Activated CD4-positive, alpha-beta T cell treated with anti-CD3 and anti-CD28 coated beads, Interleukin-2, amount 50 U/mL, for 16 hours (primary cell): ENCODE measurements at places on chromosomes 5 and 9.
A peak's percentile ranks its signal among the peaks of the same experiment; 100 is the strongest.

DNA sequence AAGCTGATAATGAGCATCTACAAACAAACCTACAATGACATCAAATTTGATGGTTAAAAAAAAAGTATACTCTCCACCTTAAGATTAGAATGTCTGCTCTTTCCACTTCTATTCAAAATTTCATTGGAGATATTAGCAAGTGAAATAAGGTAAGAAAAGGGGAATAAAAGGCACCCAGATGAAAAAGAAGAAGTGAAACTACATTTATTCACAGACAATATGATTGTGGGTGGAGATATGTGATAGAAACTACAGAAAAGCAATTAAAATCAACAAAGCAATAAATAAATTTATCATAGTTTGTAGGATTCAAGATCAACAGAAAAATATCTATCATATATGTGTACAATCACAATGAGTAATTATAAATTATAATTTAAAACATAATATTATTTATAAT is 395.1 kb upstream of the CCNH start:
- no peak for DNase-seq

DNA sequence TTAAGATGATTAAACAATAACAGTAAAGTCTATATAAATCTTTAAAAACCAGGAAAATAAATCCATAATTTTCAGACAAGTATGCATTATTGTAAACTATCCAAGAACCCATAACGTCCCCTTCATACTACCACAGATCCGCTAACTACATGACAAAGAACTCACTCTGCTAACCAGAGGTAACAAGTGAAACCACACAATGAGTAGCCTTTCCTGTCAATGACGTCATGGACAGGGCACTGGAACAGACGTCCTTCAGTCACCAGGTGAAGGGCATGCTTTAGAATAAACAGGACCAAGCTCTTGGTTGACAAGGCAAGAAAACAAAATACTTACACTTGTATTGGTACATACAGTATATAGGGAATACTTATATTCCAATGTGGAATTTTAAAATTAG is 45.2 kb downstream of the RNF130 start:
- peak; percentile 27 for DNase-seq

DNA sequence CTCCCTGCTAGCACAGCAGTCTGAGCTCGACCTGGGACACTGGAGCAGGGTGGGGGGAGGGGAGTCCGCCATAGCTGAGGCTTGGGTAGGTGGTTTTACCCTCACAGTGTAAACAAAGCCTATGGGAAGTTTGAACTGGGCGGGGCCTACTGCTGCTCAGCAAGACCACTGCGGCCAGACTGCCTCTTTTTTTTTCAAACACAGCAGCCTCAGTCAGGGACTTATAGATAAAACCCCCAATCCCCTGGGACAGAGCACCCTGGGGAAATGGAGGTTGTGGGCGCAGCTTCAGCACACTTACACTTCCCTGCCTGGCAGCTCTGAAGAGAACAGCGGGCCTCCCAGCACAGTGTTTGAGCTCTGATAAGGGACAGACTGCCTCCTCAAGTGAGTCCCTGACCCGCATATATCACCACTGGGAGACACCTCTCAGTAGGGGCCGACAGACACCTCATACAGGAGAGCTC is 151.1 kb upstream of the APC start:
- DNase-seq = no peak

DNA sequence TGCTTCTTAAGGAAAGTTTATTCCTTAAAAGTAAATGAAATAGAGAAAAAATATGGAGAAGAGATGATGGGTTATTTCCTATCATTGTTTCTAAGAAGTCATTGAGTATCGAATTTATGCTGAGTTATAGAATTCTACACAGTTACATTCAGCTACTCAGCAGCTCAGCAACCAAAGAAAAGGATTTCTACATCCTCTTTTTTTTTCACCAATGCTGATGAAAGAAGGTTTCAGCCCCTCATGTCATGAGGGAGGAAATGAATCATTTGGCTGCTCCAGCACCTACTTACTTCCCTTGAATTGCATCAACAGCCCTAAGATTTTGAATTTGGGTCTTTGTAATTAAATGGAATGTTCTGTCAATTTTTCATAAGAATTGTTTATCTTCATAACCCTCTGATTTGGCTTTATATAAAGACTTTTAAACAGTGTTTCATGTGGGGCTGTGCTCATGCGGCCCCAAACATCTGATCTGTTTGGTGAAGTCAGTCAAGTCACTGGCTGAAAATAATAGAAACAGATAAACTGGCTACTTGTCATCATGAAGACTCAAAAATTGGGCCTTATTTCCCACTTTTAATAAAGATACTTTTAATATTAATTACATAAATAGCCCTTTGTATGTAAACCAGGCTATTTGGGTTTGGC is 18.5 kb upstream of the SNX2 start:
- DNase-seq = peak; percentile 67

DNA sequence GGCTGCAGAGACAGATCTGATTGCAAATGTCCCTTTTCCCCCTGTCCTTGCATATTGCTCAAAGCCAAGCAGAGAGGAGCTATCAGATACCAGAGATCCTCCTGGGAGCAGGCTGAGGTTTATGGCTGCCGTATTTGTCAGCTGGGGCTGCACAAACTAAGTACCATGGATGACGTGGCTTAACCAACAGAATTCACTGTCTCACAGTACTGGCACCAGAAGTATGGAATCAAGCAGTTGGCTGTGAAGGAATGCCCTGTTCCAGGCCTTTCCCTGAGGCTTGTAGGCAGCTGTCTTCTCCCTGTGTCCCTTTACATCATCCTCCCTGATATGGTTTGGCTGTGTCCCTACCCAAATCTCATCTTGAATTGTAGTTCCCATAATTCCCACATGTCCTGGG is 2.6 kb downstream of the CFAP90 start:
- DNase-seq = no peak

GRCh38 chr5:179232091-179232735 is 113.0 kb downstream of the ADAMTS2 start:
- DNase-seq = no peak

- DNase-seq = no peak
These were observed 284.2 kb downstream of the MAST4 start for GRCh38 chr5:66880401-66880800.

DNA sequence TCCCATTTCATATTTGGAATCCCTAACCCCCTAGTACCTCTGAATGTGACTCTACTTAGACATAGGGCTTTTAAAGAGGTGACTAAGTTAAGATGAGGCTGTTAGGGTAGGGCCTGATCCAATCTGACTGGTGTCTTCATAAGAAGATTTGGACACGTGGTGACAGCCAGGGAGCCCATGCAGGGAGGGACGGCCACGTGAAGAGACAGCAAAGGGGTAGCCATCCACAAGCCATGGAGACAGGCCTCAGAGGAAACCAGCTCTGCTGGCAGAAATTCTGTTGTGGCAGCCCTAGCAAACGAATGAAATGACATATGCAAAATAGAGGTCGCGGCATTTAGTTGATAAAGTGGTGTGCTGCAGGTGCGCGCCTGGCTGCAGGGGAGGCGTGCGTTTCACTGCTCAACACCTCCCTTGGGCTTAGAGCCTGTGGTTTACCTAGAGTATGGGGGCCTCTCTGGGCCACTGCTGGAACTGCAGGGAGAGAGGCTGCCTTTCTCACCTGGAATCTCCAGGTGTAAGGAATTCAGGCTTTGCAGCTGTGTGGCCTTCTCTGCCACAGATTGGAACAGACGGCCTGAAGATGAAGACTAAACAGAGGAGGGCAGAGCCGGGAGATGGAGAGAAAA is 7.1 kb upstream of the AFAP1L1 start:
- DNase-seq = peak; percentile 35

DNA sequence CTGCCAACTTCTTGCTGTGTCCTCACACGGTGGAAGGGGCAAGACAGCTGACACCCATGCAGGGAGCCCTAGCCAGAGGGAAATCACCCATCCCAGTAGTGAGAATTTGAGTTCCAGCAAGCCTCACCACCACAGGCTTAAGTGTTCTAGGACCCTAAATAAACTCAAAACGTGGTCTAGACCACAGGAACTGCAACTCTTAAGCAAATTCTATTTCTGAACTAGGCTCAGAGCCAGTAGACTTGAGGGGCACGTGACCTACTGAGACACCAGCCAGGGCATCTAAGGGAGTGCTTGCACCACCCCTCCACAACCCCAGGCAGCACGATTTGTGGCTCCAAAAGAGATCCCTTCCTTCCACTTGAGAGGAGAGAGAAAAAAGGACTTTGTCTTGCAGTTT is 96.0 kb upstream of the PHF24 start:
- DNase-seq = no peak

DNA sequence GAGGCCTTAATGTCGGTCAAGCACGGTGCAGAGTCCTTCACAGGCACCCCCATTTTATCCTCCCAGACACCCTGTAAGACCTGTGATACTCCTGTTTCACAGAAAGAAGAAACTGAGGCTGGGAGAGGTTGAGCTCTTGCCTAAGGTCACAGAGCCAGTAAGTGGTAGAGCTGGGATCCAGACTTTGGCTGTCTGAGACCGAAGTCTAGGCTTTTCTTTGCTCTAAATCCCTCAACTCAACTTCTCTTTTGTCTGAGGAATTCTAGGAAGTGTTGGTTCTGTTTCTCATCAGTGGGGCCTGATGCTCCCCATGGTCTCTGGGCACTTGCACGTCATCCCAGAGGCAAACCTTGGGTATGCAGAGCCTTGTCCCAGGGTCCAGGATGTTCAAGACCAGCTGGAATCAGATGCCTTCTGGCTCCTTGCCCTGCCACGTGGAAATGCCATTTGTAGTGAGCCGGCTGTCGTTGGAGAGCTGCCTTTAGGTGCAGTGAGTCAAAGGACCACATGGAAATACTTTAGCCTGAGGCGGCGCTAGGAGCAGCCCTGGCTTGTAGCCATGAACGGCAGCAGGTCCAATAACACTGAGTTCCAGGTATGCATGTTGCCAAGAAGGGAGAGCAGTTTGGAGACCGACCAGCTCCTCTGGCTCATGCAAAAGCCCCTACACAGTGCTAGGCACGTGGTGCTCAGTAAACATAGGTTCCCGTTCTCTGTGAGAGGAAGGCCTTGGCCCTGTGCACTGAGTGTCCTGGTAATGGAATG is 9.2 kb downstream of the DCANP1 start:
- no peak for DNase-seq

- no peak for DNase-seq
These were observed 4.1 kb upstream of the TOMM5 start for GRCh38 chr9:37596504-37596903.

- no peak for DNase-seq
These were observed 18.2 kb upstream of the FNIP1 start for GRCh38 chr5:131814990-131815389.

- DNase-seq = no peak
These were observed 15.4 kb upstream of the PLEKHG4B start for GRCh38 chr5:76358-77169.

DNA sequence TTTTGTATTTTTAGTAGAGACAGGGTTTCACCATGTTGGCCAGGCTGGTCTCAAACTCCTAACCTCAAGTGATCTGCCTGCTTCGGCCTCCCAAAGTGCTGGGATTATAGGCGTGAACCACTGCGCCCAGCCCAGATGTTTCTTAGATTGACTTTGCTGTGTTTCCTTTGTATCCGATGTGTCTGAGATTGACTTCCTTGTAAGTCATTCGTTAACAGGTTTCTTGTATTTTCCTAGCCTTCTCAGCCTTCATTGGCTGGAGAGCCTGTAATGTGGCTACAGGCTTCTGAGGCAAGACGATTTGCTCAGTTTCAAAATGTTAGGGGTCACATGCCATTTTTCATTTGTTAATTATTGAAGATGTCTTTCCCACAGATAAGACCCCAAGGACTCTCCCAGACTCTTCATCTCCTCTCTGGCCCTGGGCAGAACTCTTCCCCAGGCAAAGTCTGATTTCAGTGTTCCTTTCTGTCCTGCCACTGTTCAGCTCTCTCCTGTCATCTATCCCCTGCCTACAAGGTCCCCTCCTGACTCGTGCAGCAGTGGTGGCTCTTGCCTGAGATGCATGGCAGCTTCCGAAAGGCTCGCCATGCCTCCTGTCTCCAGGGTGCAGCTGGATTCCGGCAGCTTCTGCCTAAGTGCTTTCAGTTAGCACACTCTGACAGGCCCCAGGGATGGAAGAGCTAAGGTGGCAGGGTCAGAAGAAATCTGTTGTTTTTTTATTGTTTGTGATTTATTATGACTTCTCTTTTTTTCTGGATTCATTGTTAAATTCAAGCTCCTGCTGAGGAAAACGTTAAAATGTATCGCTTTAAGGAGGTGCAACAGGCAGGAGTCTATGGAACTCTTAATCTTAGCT is 206.4 kb downstream of the AOPEP start:
- no peak for DNase-seq

GRCh38 chr9:121260457-121261106 is 7.4 kb upstream of the GSN start:
- DNase-seq = no peak

DNA sequence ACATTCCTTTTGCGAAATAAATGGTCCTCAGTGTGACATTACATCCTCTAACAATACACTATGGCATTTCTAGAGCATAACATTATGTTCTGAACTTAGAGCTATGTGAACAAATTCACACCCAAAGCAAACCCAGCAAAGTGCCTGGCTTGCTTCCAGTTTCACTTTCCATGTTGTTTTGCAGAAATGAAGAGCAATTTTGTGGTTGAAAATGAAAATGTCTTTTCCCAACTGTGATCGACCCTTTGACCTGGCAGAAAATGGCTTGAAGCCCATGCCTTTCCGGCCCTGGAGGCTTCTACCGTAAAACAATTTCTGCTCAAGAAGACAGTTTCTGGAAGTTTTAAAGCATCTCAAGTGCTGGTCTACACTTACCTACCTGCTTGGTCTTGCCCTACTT is 344.7 kb upstream of the RGMB start:
- DNase-seq = no peak

DNA sequence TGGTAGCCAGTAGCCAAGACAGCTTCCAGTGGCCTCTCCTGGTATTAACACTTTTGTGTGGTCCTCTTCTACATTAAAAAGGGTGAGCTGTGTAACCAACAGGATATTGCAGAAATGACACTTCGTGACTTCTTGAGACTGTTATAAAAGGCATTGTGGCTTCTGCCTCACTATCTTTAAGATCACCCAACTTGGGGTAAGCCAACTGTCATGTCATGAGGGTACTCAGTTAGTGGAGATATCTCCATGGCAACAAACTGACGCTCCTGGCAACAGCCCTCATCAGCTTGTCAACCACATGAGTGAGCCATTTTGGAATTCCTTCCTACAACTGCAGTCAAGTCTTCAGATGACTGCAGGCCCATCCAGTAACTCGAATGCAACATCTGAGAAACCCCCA is 121.7 kb downstream of the DEPDC1B start:
- DNase-seq = peak; percentile 11
